Mesothelial cell of epicardium (in vitro differentiated cells): ENCODE measurements at places on chromosomes 6 and 20.

- no peak for DNase-seq
Measured at GRCh38 chr6:18207949-18208348, 52.7 kb downstream of the KDM1B start.

- DNase-seq: no peak
Measured at GRCh38 chr6:34928695-34929094, 39.6 kb downstream of the ANKS1A start.

GRCh38 chr20:16229813-16230212, 343.4 kb downstream of the KIF16B start:
- no peak for DNase-seq

DNA sequence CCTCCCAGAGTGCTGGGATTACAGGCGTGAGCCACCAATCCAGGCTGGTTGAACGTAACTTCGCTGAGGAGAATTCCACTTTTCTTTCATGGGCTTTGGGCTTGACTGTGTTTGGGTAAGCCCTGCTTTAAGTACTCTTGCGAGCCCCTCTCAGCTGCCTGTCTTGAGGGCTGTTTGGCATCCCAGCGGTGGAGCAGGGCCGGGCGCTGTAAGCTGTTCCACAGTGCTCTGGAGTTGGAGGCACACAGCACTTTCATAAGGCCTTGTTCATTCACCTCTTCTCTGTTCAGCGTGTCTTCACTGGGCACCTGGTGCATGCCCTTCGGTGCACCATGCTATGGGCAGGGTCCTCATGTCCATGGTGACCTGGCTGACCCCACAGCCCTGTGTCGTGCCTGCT, 21.6 kb downstream of the PNLDC1 start:
- no peak for DNase-seq

DNA sequence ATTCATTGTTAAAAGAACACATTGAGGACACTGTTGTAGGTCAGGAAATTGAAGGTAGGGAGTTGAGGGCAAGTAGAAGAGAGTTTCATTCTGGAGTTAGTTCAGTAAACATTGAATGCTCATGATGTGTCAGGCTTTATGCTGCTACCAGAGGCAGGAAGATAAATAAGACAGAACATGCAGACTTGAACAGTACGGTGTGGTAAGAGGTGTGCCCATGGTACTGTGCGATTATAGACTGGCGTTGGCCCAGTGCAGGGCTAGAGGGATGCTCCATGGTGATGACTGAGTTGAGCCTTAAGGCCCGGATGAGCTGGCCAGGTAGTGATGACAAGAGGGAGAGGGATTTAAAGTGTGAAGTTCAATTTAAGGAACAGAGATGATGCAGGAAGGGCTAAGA, 50.8 kb downstream of the CARMIL1 start:
- no peak for DNase-seq

- no peak for DNase-seq
Measured at GRCh38 chr20:50595433-50595895, 85.3 kb downstream of the PTPN1 start.

DNA sequence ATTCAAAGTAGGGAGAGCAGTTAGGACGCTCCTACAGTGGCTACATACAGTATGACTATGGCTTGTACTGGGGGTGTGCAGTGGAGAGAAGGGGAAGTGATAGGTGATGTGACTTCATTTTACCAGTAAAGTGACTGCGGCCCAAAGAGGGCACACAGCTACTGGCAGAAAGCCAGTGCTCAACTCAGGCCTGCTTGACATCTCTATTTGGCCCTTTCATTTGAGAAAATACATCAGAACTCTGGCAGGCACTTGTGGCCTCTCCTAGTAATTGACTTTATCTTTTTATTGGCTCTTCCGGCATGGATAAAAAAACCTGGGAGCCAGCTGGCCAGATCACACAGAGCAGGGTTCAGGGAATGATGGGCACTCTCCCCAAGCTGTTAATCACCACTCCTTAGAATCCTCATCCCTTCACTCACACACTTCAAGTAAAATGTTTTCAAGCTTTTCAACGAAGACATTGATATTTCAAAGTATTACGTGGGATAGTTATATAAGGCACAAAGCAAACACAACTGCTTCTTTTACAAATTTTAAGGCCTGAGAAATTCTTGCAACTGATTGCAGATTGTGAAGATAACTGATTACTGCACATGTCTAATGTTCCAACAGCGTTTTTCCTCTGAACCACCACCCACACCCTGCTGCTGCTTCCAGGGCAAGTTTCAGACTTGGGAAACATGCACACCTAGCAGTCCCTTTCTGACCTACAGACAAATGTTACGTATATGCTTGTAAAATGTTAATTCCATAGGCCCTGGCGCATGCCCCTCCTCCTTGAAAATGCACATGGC, 73.5 kb downstream of the TNFRSF21 start:
- no peak for DNase-seq

DNA sequence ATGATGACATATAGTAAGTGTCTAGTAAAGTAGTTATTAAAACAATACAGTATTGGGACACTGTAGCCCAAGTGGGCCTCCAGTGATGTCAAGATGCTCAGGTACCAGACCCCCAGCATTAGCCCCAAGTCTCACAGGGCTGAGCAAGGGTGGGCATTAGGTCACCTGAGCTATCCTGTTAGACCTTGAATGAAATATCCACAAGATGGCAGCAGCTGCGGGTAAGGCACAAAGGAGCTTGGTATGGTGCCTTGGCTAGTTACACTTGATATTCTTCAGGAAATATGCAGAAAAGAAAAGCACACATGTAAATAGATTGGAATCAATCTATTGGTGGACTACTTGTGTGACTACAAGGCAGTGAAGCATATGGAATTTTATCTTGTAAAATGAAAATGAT, 701.8 kb upstream of the ADGRB3 start:
- no peak for DNase-seq

- no peak for DNase-seq
Measured at GRCh38 chr6:48449002-48449401, 338.0 kb upstream of the PTCHD4 start.

- no peak for DNase-seq
Measured at GRCh38 chr6:48471326-48471725, 360.3 kb upstream of the PTCHD4 start.

DNA sequence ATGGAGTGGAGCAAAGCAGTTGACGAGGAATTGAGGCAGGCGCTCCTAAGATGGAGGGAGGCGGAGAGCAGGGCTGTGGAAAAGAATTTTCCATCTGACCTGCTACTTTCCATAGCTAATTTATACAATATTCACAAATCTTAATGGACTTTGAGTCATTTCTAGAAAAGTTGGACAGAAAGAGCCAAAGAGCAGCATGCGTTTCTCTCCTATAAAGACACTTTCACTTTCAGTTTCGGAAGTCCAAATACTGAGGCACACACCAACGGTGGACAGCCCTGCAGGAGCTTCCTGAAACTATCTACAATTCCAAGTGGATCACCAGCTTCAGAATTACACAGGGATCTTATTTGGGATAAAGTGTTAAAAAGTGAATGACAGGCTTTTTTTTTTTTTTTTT, 43.5 kb downstream of the PANK2 start:
- no peak for DNase-seq

GRCh38 chr6:154167126-154167525, 128.1 kb downstream of the OPRM1 start:
- DNase-seq: no peak

DNA sequence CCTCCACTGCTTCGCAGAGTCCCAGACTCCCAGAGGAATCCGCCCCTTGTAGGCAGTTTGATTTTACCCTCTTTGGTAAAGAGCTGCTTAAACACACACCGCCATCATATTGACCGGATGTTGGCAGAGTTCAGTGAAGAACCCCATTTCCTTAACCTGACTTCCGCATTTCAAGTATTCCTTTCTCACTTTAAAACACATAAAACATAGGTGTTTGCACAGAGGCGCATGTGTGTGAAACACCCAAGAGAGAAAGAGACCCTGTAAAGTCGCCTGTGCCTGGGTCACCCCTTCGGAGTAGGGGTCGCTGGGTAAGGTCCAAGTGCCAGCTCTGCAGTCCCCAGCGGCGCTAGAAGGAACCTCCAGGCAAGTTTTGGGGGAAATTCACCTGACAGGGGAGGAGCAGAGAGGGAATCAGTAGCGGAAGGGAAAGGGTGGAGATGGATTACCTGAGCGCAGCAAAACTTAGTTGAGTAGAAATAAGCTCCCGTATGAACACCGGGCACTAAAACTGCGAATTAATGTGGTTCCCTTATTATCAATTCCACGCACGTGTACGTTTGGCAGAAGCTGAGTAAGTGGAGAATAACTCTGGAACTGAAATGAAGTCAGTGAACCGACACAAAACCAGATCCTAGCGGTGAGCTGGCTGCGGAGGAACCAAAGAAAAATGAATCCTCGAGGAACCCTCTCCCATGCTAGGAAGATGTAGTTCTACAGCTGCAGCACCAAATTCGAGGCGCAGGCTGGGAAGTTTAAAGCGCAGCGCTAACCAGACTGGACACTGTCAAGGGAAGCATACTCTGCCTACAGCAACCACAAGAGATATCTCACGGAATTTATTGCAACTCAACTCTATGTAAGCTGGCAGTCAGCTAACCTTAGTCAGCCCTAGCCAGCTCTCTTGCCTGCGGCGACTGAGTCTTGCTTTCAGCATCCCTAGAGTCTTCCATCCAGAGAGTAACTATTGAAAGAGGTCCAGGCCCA, 3.5 kb upstream of the HTR1B start:
- DNase-seq: no peak

DNA sequence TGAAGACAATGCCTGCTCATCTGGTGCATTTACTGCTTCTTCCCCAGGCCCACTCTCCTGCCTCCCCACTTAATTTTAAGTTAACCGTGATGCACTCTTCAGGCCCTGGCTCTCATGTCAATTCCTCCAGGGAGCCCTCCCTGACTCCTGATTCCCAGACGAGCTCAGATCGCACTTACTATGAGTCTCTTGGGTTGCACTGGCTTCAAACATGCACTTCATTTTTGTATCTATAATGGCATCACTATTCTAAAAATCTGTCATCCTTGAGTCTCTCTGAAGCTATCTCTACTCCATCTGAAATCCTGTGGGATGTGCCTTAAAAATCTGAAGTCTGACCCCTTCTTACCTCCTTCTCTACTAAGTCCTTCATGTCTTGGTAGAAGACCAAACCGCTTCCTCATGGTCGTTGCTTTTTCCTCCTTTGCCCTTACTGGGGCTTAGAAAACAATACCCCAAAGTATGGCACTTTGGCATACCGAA, 24.7 kb downstream of the COX4I2 start:
- no peak for DNase-seq

DNA sequence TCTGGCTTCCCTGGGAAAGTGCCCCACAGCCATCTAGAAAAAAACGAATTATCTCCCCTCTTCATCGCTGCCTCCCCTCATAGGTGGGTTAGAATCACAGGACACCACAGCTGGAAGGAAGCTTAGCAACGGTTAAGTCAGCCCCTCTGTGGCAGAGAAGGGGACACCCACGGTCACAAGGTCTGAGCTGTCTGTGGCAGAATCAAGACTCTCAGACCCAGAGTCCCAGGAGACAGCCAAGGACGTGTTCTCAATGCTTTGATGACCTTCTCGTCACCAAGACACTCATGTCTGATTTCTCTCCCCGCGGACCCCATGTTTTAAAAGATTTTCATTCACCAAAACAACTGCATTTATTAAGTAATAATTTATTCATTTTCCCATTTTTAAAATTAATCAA, 221.5 kb downstream of the NRN1 start:
- no peak for DNase-seq

DNA sequence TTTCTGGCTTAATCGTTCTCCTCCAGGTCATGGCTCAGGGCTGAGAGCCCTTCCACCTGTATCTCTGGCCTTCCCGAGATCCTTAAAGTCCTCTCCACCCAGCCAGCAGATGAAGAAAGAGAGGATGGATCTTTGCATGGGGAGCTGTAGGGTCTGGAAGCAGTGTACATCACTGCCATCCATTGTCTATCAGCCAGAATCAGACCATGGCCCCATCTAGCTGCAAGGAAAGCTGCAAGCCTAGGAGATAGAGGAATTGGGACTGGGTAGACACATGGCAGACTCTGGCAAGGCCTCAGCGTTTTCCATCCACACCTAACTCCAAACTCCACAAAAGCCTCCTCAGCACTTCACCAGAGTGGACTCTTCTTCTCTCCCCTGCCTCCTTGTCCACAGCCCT, 113.8 kb upstream of the MAFB start:
- DNase-seq: no peak

- DNase-seq: no peak
Measured at GRCh38 chr20:9100691-9101090, 31.8 kb downstream of the PLCB4 start.

GRCh38 chr6:129709196-129709768, 695 bp downstream of the ARHGAP18 start:
- DNase-seq: no peak

GRCh38 chr6:167235005-167235404, 56.1 kb upstream of the UNC93A start:
- DNase-seq: no peak

GRCh38 chr6:110255211-110255750, 75.1 kb downstream of the CDC40 start:
- peak; percentile 54 for DNase-seq

- DNase-seq: no peak
Measured at GRCh38 chr6:150320442-150320841, 48.4 kb upstream of the IYD start.

- no peak for DNase-seq
Measured at GRCh38 chr6:125974214-125974866, 12.0 kb upstream of the TRMT11 start.

DNA sequence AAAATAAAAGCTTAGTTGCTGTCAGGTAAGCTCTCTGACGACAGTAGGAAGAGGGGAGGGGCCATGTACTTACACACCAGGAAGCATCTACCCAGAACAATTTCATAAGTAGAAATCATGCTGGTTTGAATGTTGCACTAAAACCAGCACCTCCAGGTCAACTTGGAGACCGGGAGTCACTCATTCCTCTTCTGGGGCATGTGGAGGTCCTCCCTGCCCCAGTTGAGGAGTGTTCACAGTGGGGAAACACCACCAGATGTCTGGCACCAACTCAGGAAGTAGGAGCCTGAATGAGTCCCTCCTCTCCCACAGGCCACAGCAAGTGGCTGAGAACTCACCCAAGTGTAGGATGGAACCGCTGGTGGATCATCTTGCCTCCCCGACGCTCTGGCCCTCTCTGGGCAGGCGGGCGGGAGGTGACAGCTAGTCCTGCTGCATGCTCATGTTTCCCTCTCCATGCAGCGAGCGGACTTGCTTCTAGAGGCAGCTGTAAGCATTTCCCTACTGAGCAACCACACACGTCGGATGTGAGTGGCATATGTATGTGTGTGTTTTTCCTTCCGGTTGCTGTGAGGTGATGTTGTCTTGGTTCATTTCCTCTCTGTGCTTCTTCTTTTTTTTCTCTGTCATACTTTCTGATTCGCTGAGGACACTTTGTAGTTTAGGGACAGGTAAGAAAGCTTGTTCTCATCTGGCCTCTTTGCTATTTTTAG, 149.5 kb upstream of the NEDD9 start:
- DNase-seq: no peak
